ENCODE measurements at places on chromosomes 16 and 17.

- DNase-seq: no peak
Observed at GRCh38 chr17:75481194-75482068, 25.0 kb downstream of the TMEM94 start.

DNA sequence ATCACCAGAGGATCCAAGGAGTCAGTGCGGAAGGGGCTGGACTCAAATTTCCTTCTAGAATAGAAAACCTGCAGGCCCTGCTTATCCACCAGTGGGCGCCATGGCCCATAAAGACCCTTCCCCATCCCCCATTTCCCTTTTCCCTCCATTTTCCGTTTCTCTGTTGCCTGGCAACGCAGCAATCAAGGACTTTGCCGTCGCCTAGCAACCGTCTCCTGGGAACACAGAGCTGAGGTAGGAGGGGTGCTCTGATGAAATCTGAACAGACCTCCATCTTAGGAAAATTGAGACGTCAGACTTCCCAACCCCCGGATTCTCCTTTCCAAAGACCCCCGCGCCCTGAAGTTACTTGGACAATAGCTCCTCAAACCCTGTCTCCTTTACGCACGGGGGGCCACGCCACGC lies 5.7 kb downstream of the DLG4 start:
- DNase-seq: no peak

DNA sequence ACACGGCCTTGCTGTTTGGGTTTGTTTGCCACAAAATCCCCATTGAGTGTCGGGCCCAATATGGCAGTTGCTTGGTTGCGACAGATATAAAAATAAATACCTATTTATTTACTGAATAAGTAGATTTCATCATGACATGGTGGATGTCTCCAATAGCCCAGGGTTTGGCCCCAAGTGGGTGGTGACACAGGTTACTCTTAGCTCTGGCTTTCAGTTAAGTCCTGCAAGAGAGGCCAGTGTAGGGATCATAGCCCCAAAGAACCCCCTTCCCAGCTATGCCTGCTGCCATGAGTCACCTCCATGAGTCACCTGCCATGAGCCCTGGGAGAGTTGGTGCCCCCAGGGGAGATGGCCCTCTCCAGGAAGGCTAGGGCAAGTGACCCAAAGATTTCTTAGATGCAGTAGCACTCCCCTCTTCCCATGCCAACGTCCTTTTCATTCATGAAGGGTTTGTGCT lies 78.7 kb upstream of the LGALS9 start:
- no peak for DNase-seq

DNA sequence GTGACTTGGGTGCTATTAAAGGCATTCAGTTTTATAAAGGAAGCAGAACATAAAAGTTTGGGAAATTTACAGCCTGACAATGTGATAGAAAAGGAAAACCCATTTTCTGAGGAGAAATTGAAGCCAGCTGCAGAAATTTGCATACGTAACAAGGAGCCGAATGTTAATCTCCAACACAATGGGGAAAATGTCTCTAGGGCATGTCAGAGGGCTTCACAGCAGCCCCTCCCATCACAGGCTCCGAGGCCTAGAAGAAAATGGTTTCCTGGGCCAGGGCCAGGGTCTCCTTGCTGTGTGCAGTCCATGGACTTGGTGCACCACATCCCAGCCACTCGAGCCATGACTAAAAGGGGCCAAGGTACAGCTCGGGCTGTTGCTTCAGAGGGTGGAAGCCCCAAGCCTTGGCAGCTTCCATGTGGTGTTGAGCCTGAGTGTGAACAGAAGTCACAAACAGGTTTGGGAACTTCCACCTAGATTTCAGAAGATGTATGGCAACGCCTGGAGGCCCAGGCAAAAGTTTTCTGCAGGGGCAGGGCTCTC lies 23.9 kb upstream of the TOM1L1 start:
- no peak for DNase-seq

DNA sequence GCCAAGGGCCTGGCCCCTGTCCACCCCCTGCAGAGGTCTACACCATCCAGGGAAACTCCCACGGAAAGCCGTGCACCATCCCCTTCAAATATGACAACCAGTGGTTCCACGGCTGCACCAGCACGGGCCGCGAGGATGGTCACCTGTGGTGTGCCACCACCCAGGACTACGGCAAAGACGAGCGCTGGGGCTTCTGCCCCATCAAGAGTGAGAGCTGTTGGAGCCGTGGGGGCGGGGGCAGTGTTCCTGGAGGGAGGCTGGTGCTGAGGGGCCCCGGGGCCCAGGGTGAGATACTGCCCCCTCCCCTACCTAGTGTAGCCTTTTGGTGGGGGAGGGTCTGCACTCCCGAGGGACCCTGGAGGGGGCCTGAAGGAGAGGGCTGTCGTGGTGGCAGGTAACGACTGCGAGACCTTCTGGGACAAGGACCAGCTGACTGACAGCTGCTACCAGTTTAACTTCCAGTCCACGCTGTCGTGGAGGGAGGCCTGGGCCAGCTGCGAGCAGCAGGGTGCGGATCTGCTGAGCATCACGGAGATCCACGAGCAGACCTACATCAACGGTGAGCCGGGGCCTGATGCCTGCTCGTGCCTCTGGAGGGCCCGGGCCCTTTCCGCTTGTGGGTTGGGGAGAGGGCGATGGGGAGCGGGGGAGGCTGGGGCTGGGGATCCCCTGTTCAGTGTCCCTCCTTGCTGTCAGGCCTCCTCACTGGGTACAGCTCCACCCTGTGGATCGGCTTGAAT lies 38.8 kb downstream of the MRC2 start:
- DNase-seq: no peak

DNA sequence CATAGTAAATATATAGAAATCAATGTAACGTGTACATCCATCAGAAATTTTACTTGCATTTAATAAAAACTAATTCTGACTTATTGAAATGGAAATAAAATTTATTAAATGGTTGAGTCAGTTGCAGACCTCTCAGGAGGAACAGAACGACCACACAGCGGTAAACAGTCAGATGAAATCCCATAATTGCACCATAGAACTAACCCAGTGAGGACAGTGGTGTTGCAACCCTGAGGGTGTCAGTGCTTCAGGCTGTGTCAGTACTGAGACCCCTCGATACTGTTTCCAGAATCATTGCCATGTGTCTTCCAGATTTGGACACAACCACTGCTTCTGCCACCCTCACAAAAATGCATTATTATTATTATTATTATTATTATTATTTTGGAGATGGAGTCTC lies 29.0 kb upstream of the SSTR2 start:
- DNase-seq: no peak

DNA sequence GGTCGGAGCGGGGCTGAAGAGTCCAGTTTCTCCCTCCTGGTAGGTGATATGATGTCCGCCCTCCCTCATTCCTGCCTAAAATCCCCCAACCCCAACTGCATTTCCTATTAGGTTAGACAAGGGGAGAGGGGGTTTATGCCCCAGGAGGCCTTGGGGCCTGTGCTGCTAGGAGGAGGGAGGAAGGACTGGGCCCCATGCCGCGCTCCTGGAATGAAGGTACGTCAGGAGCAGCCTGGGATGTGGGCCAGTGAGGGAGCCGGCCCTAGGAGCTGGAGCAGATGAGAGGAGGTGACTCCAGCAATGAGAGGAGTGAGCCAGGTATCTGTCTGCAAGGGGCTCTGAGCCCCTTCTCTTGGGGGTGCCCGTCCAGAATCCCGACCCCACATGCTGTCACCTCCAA lies 46.9 kb upstream of the CDC42EP4 start:
- no peak for DNase-seq

DNA sequence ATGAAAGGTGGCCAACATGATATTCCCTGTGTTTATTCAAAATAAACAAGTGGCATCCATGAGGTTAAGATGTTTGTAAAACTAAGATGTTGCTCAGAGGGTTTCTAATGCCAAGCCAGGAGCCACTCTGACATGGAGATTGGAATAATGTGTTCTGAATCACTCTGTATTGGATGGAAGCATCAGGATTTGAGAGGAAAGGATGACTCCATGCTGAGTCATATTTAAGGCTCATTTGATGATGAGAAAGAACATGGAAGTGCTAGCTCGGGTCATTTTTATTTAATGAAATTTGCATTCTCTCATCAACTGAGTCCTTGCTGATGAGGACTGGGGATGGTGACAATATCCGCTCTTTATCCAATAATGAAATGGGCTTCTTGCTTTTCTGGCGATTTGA lies 6.2 kb downstream of the VAT1L start:
- DNase-seq: no peak

GRCh38 chr16:81593481-81593880 lies 148.9 kb downstream of the CMIP start:
- no peak for DNase-seq

DNA sequence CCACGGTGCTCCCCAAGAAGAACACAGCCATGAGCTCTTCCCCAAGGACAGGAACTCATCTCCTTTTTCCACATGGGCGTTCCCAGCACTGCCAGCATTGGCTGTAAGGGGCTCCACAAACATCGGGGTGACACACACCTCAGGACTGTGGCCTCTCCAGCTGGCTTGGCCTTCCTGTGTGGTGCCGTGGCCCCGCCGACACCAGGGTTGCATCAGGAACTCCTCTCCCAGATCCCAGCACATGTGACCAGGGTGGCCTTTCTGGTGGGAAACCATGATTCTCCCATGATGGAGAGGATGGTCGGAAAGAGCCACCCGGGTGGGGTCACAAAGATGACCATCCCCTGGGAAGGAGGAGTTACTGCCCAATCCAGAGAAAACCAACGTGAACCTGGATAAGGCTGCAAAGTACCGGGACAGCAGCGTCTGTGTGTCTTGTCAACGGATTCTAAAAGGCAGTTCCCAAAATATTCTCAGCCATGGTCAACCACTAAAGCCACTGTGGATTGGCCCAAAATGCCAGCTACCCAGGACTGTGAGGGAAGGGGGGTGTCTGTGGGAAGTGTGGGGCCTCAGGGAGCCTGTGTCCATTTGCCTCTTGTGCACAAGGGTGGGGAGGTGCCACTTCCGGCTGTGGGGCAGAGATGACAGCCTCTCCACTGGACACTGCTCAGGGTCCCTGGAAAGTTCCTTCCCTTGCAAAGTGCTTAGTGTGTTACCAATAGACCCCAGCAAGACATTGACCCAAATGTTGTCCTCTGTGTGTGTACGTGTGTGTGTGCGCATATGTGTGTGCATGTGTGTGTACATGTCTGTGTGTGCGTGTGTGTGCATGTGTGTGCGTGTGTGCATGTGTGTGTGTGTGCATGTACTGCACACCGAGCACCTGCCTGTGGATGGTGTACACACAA lies 78.0 kb upstream of the CBX4 start:
- no peak for DNase-seq

- no peak for DNase-seq
Observed at GRCh38 chr17:6548578-6549330, 7.6 kb downstream of the PITPNM3 start.

DNA sequence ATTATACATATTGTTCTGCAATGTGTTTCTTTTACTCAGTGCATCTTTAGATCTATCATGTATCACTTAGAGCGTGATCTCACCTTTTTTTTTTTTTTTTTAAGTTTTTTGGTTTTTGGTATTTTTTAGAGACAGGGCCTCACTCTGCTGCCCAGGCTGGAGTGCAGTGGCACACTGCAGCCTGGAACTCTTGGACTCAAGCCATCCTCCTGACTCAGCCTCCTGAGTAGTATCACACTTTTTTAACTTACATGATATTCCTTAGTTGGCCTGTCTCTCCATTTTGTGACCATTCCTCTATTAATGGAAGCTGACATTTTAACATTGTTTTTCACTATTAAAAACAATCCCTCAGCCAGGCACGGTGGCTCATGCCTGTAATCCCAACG lies 4.7 kb upstream of the MPO start:
- no peak for DNase-seq

DNA sequence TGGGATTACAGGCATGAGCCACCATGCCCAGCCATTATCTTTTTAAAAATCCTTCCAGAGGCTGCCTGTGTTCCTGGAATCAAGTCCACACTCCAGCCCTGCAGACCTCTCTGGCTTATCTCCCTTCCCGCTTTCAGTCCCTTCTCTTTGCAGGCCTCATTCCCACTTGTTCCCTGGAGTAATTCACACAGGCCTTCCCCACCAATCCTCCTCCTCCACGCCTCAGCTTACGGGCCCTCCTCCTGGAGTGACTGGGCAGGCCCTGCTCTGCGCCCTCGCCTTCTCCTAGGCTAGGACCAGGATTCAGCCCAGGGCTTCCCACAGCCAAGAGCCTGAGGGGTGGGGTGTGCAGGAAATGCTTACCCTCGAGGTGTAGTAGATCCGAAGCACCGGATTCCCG lies 2.8 kb downstream of the CDIPT start:
- no peak for DNase-seq

DNA sequence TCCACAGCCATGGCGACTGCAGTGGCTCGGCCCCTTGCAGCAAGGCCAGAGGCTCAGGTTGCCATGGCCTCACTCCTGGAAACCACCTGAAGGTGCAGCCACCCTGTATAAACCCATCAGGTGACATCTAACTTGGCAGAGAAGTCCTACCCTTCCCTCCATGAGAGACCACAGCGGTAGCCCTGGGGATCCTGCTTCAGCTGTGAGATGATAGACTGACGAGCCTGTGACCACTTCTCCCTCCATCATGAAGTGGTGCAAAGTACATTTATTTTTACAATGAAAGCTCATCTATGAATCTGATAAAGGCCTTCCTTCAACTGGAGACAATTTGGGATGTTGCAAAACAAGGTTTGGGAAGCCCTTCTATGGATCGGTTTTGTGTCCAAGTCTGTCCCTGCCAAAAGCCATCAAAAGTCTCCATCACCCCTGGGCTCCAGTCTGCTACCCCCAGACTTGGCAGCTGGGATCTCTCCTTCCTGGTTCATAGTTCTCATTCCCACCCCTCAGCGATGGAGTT lies 1.8 kb downstream of the ZACN start:
- DNase-seq: no peak

- no peak for DNase-seq
Observed at GRCh38 chr17:34826332-34826731, 134.9 kb downstream of the CCT6B start.

DNA sequence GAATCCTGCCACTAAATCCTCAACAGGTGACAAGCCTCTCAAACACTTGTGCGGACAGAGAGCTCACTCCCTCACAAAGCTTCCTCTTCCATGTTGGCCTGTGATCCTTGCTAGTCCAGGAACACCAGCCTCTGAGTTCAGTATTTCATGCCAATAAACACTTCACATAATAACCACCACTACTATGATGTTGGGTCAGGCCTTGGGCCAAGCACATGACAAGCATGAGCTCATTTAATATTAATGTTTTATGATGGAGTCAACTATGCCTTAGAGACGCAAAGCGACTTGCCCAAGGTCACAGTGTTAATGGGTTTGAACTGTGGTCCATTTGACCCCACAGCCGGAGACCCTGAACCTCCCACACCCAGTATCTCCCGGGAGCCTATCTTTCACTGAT lies 129.1 kb downstream of the GAS7 start:
- no peak for DNase-seq

GRCh38 chr17:80153004-80153403 lies 6.1 kb upstream of the EIF4A3 start:
- no peak for DNase-seq

DNA sequence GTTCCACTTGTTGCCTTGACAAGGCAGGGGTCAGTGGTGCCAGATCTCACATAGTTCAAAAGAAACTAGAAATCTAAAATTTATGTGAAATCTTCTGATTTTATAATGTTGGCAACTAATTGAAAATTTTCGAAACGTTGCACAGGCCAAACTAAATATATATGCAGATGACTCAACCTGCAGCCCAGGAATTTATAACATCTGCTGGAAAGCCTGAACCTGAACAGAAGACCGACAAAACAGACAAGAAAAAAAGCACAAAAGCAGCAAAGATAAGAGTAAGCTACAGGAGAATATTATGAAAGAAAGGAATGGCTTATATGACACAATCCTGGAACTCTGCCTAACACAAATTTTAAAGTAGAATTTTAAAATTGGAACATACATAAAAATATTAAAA lies 207.6 kb downstream of the CEP112 start:
- no peak for DNase-seq
